ENCODE measurements at places on chromosomes 11 and 22. TPM values are rescaled to one million over a fixed set of nuclear protein-coding genes. Genes with fewer than 3 reads are reported as not detected.
A peak's percentile ranks its signal among the peaks of the same experiment; 100 is the strongest.

The FOLR2 gene
- total RNA-seq = 21.9 TPM

The TUBA8 gene
- 5.5 TPM for total RNA-seq

The ELF5 gene
- total RNA-seq = 0.11 TPM

The OR8D1 gene
- total RNA-seq = not detected

The APOBEC3G gene
- total RNA-seq = 6.0 TPM

The MS4A12 gene
- total RNA-seq = not detected

The BIRC3 gene
- total RNA-seq = 6.2 TPM

The CXCR5 gene
- not detected for total RNA-seq

The HBG2 gene
- total RNA-seq = 12,245 TPM

The BUD13 gene
- total RNA-seq = 11.1 TPM

The OR52A1 gene
- not detected for total RNA-seq

The NCAM1 gene
- 305 TPM for total RNA-seq

The ART1 gene
- not detected for total RNA-seq

The MIAT gene
- 54.7 TPM for total RNA-seq

The RAB38 gene
- 21.7 TPM for total RNA-seq

The CARD16 gene
- total RNA-seq = 5.4 TPM

The KDM4E gene
- total RNA-seq = not detected

The MRGPRF gene
- 13.4 TPM for total RNA-seq

The LGALS1 gene
- total RNA-seq = 1,031 TPM

The TRPM5 gene
- total RNA-seq = 0.10 TPM

GRCh38 chr11:68532727-68533369, 72.3 kb downstream of the PPP6R3 start:
- no peak for DNase-seq

- DNase-seq = no peak
Observed at GRCh38 chr11:85758480-85759039, 52.4 kb downstream of the SYTL2 start.

DNA sequence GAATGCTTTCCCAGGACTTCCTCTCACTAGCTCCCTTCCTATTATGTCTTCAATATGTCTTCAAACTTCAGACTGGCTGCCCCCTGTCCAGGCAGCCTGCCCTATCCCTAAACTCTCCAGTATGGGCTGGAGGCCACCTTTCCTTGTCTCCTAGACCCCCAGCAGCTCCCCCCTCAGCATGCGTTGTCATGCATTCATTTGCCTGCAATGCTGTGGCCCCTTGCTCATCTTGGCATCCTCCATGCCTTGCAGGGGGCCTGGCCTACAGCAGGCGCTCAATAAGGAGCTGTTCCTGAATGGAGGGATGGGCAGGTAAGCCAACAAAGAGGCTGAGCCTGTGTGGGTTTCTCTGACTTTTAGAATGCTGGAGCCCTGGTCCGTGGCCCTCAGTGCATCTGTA, 16.4 kb upstream of the ARAP1 start:
- no peak for DNase-seq

GRCh38 chr22:35155403-35156025, 89.6 kb downstream of the ISX start:
- no peak for DNase-seq

- no peak for DNase-seq
Observed at GRCh38 chr11:118334745-118335144, 7.8 kb downstream of the CD3D start.

DNA sequence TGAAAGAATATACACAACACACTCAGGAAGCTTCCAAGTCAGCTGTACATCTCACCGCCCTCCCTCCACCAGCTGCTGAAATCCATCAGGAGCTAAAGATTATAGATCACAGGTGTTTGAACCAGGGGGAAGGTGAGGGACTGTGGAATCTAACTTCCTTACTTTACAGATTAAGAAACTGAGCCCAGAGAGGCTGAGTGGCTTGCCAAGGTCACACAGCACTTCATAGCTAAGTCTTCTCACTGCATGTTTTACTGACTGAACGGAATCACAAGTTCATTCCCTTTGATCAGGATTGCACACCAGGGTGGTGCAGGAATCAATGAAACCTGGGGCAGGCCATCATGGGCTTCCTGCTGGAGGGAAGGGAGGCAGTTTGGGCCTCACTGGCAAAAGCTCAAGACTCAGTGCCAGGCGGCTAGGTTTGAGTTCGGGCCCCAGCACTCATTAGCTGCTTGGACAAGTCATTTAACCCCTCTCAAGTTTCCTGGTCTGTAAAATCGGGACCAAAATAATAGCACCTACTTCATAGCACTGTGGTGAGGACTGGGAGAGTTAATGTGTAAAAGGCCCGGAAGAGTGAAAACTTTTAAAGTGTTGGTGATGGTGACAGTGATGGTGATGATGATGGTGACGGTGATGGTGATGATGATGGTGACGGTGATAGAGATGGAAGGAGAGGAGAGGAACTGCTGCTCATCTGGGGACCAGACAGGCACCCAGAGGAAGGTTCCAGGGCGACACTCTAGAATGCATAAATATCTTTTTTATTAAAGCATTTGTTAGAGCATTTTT, 8.2 kb downstream of the CD5 start:
- DNase-seq = no peak

DNA sequence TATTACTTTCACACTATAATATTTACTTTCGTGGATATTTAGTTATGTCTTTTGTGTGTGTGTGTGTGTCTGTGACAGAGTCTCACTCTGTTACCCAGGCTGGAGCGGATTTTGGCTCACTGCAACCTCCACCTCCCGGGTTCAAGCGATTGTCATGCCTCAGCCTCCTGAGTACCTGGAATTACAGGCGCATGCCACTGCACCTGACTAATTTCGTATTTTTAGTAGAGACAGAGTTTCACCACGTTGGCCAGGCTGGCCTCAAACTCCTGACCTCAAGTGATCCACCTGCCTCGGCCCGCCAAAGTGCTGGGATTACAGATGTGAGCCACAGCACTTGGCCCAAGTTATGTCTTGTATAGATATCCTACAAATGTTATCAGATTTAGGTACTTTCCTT, 9.9 kb downstream of the PISD start:
- DNase-seq = no peak

DNA sequence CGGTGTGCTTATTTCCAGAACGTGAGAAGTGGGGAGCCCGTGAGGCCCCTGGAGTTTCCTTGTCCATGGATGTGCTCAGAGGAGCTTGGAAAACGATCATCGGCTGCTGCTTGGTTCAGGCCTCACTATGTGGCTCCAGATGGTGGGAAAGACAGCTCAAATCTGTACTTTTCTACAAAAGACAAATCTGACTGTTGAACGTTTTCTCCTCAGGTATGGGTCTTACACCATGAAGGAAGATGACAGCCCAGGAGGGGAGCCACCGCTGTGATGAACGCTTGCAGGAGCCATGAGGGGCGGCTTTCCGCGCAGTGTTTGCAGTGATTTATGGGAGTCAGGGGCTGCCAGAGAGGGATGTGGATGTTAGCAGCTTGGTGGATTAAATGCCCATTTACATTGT, 109.4 kb upstream of the E2F8 start:
- no peak for DNase-seq

DNA sequence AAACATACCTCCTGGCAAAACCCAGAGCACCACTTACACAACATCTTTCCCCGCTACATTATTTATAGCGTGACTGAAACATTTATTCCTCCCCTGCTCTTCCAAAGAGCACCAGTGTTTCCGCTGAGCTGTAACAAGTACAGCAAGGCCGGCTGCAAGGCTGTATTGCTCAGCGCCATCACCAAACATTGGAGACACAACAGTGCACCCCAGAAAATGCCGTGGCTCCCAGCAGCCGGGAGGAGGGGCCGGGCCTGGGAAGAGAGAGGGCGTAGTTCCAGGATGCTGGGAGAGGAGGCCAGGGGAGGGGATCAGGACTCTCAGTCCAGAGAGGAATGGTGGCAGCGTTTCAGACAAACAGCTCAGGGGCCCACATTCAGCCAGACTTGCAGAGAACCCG, 133.2 kb downstream of the DSCAML1 start:
- no peak for DNase-seq

DNA sequence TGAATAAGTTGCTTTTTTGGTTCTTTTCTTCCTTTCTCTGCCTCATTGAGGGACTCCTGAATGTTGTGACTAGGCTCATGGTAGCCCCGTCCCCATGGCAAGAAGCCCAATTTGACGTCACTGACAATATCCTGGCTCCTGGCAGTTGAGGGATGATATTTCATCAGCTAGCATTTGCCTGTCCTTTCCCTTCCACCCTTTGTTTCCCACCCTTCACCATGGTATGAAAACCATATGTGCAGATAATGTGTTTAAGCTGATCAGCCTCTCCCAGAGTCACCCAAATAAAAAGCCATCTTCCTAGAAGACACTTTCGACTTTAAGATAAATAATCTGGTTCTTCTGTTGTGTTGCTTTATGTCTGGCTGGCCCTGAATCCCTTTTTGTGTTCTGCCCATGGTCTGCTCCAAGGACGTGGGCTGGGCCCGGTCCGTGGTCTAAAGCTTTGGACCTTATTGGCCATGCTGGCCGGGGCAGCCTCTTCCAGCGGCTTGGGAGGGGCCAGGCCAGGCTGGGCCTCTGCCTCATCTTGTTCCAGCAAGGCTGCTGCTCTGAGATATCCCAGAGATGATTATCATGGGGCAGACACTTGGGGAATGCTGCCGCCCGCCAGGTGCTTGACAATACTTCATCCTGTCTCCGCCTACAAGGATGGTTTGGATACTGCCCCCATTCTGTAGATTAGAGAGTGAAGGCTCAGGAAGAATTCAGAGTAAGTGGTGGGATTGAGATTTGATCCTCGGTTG, 5.1 kb downstream of the TSPAN18 start:
- peak; percentile 67 for DNase-seq

DNA sequence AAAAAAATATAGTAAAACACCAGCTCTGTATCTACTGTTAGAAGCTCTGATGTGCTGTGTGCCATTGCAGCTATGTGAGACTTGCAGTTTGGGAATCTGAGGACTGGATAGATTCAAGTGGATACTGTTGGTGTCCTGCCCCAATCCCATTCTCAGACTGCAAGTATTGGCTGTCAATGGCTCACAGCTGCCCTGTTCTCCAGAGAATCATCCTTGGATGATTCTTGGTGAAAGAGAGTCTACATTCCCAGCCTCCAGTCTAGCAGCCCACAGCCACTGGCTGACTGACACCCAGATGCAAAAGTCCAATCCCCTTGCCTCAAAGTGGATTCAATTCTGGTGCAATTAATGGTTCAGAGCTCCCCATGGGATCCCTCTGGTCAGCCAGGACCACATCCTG, 206.1 kb upstream of the MTNR1B start:
- no peak for DNase-seq

GRCh38 chr22:49827853-49828598, at the start of gene BRD1:
TSS of gene BRD1 (minus strand) at chr22:49827873. CDS start at chr22:49824317, 3,556 bp downstream.
- peak; percentile 89 for DNase-seq

GRCh38 chr11:115258216-115258615, 246.0 kb downstream of the CADM1 start:
- no peak for DNase-seq

DNA sequence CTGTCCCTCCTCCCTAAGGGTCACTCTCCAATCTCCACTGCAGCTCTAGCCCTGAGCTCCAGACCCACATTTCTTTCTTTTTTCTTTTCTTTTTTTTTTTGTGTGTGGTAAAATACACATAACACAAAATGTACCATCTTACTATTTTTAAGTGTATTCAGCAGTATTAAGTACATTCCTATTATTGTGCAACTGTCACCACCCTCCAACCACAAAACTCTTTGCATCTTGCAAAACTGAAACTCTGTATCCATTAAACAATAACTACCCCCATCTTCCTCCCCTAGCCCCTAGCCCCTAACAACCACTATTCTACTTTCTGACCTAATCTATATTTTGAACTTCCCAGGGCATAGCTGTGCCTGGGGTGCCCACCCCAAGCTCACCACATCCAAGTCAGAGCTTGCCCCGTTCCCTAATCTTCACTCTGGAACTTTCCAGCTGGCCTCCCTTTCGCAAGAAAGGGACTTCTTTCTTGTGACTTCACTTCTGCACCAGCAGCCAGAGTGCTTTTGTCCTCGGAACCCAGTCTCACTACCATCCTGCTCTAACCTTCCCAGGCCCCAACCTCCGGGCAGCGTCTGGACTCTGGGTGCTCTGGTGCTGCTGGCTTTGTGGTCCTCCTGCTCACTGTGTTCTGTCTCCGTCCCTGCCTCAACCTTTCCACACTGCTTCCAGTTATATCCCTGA, 30.7 kb downstream of the PARVG start:
- no peak for DNase-seq

- DNase-seq = no peak
Observed at GRCh38 chr11:692824-693414, 2.1 kb downstream of the DEAF1 start.

- DNase-seq = no peak
Observed at GRCh38 chr22:35985371-35985770, 43.3 kb downstream of the RBFOX2 start.

GRCh38 chr11:134802598-134802997, 390.6 kb upstream of the B3GAT1 start:
- no peak for DNase-seq

- DNase-seq = peak; percentile 84
Observed at GRCh38 chr11:120784566-120785251, 239.2 kb upstream of the TBCEL start.

DNA sequence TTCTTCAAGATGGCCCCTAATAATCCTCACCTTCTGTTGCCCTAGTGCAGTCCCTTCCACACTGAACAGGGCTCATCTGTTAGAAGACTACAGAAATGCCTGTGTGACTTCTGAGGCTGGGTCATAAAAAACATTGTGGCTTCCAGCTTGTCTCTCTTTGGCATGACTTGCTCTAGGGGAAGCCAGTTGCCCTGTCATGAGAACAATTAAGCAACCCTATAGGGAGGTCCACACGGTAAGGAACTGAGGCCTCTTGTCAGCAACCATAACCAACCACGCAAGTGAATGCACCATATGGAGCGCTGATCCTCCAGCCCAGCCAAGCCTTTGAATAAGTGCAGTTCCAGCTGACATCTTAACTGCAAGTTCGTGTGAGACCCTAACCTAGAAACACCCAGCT, 2.6 kb downstream of the LIPT2 start:
- no peak for DNase-seq

GRCh38 chr11:120863359-120863758, 160.5 kb upstream of the TBCEL start:
- no peak for DNase-seq

GRCh38 chr22:46355996-46356471, 20.5 kb downstream of the TRMU start:
- DNase-seq = no peak

GRCh38 chr11:112651386-112651785, 309.8 kb upstream of the NCAM1 start:
- no peak for DNase-seq

GRCh38 chr11:134041791-134042696, 26.8 kb upstream of the JAM3 start:
- DNase-seq = no peak

GRCh38 chr11:6757373-6757967, 14.3 kb downstream of the OR2AG2 start:
- peak; percentile 31 for DNase-seq

- no peak for DNase-seq
Observed at GRCh38 chr11:118933486-118933885, 7.8 kb upstream of the BCL9L start.

GRCh38 chr22:42937164-42937843, 77.6 kb downstream of the PACSIN2 start:
- no peak for DNase-seq
